ENCODE measurements at places on chromosomes 12 and 14.

- no peak for DNase-seq
These were observed 214.2 kb downstream of the PPM1H start for GRCh38 chr12:62720661-62721330.

GRCh38 chr12:50006754-50007442, 18.4 kb downstream of the RACGAP1 start:
- DNase-seq: no peak

- DNase-seq: no peak
These were observed 51.2 kb downstream of the ARMH4 start for GRCh38 chr14:58100735-58101368.

- DNase-seq: no peak
These were observed 44.0 kb downstream of the RHOJ start for GRCh38 chr14:63248211-63248610.

Measured in LoVo (cell line).